CD4-positive, alpha-beta T cell treated with Interleukin-15 for 1 hour (primary cell): ENCODE measurements at places on chromosomes 5 and 9.

- DNase-seq, result no peak
These were observed 101.4 kb downstream of the ARHGAP26 start for GRCh38 chr5:142871363-142872193.

- no peak for DNase-seq
These were observed 223.9 kb upstream of the DMRT1 start for GRCh38 chr9:617445-618085.

DNA sequence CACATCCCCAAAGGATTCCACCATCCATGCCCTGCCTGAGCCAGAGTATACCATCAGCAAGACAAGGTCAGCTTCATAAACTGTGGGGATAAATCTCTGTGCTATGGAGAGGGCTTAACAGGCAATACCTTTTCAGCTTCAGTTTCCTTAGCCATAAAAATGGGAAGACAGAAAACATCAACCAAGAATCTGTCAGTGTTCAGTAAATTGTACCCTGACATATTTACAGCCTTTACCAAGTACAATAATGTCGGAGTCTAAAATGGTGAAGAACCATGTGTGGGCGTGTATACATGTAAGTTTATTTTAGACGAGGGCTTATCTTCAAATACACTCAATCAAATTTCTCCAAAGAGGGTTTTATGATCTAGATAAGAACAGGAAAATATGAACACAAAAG, 94.7 kb downstream of the ELAVL2 start:
- no peak for DNase-seq

- DNase-seq, result no peak
These were observed 460.8 kb downstream of the MTRR start for GRCh38 chr5:8329773-8330172.

DNA sequence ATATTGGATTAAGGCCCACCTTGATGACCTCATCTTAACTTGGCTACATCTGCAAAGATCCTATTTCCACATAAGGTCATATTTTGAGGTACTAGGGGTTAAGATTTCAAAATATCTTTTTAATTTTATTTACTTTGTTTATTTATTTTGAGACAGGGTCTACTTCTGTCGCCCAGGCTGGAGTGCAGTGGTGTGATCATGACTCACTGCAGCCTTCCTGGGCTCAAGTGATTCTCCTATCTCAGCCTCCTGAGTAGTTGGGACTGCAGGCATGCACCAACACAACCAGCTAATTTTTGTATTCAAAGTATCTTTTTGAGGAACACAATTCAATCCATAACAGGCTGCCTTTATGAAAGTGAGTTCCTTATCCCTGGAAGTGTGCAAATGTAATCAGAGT, 212.3 kb downstream of the PALM2AKAP2 start:
- DNase-seq, result no peak

- DNase-seq, result no peak
These were observed 15.1 kb upstream of the ISOC1 start for GRCh38 chr5:129079496-129079895.

DNA sequence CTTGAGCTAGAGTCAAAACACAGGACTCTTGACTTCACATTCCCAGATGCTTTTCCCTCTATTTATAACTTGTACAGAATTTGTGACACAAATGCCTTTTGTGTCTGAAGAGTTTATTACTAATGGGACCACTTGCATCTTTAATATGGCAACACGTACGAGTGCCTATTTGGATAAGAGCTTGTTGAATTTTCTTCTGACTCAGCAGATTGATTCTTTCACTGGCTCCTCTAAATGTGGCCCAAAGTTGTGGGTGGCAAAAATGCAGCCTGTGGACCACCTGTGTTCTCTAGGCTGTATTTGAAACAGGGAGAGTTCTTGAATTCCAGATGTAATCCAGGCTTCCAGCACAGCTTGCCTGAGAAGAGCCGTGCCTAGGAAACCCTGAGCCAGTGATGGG, 34.1 kb upstream of the ERCC6L2 start:
- no peak for DNase-seq

- no peak for DNase-seq
These were observed 67.6 kb upstream of the NR5A1 start for GRCh38 chr9:124574534-124575375.

- DNase-seq, result no peak
These were observed 478.9 kb upstream of the NMUR2 start for GRCh38 chr5:152884006-152884405.

GRCh38 chr5:160158087-160158486, 38.8 kb upstream of the PWWP2A start:
- no peak for DNase-seq

DNA sequence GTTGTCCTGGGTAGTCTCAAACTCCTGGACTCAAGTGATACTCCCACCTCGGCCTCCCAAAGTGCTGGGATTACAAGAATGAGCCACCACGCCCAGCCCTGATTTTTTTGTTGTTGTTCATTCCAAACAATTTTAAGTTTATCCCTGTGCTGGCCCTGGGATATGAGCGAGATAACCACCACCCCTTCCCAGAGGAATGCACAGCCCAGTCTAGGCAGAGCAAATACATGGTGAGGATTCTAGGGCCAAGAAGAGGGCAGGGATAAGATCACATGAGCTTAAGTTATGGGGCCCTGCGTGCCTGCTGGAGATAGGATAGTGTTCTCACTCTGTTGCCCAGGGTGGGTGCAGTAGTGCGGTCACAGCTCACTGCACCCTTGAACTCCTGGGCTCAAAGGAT, 21.0 kb upstream of the TOR1B start:
- DNase-seq, result no peak

- DNase-seq, result no peak
These were observed 85.0 kb downstream of the ADRB2 start for GRCh38 chr5:148911386-148911785.

DNA sequence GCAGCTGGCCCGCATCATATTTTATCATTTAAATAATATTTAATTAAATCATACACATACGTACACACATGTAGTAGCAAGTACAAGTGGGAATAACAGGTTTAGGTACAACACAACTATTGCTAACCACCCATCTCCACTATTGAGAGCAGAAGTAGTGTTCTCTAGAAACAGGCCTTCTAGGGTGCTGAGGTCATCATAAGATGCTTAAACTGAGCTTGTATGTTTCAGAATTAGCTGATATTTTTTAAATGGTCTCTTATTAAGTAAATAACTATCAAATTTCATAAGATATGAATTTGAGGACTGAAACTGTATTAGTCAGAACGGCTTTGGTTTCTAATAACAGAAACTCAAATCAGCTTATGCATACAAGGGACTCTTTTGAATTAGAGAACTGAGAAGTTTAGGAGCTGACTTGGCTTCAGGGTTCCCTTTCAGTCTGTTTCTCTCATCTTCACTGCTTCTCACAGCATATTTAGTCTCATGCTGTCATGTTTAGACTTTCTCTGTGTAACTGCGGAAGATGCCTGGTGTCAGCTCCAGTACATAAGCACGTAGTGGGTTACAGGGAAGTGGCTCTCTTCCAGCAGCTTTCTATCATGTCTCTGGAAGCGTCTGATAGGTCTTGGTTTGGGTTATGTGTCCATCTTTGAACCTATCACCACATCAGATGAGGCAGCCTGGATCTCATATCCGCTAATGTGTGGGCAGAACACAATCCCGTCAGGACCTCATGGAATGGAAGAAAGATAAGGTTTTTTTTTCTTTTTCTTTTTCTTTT, 25.0 kb upstream of the OCLN start:
- DNase-seq, result no peak

DNA sequence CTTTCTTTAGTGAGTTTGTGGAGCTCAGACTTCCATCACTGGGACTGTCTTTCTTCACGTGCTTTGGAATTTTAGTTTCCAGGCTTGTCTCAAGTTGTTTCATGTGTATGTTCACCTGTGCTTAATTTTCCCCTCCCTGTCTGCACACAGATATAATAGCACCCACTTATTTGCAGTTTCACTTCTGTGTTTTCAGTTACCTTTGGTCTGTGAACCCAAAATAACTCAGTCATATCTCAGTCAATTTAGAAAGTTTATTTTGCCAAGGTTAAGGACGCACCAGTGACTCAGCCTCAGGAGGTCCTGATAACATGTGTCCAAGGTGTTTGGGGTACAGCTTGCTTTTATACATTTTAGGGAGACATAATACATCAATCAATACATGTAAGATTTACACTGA, 330.4 kb downstream of the ICE1 start:
- no peak for DNase-seq

GRCh38 chr5:176714067-176714466, 66.8 kb downstream of the TSPAN17 start:
- no peak for DNase-seq

DNA sequence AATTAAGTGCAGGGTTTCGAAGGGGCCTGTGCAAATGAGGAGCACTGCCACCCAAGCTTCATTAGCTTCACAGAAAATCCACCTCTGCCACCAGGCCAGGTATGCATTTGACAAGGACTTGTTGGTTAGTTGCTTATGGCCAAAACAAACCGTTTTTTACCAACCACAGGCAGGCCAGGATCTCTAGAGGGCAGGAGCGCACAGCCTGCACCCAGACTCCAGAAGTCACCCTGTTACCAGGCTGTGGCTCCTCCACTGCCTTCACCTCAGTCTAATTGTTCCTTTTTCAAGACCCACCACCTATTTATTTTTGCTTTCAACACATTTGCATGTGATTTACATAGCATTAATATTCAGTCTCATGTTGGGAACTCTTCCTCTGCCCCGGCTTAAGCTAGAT, 78.3 kb upstream of the HSPA9 start:
- DNase-seq, result no peak
